ENCODE measurements at places on chromosomes 7 and 10. TPM values are rescaled to one million over a fixed set of nuclear protein-coding genes. Genes with fewer than 3 reads are reported as not detected.

Gene CFAP43
- under 0.01 TPM for total RNA-seq

Gene ACSM6
- not detected for total RNA-seq

Gene HOXA5
- 30.6 TPM for total RNA-seq

Gene MOGAT3
- total RNA-seq = not detected

Gene SPDYE5
- not detected for total RNA-seq

Gene KIAA1217
- total RNA-seq = 3.9 TPM

Gene SPDYE11
- total RNA-seq = not detected

Gene CDHR1
- total RNA-seq = under 0.01 TPM

Gene FZD1
- total RNA-seq = 10.3 TPM

Gene ZMIZ1
- total RNA-seq = 18.7 TPM

Gene ZNF488
- total RNA-seq = 0.45 TPM

Gene CFTR
- 0.30 TPM for total RNA-seq

Gene BHLHA15
- total RNA-seq = 0.59 TPM

Gene SKAP2
- total RNA-seq = 24.4 TPM

Gene LLCFC1
- not detected for total RNA-seq

Gene HUS1
- 20.5 TPM for total RNA-seq

Gene ZNF727
- total RNA-seq = not detected

Gene BTBD16
- total RNA-seq = not detected

Gene INTS15
- 23.3 TPM for total RNA-seq

Gene TFR2
- 0.17 TPM for total RNA-seq

Gene NUTM2E
- total RNA-seq = not detected

Gene TSPAN33
- total RNA-seq = 0.67 TPM

Gene MTURN
- total RNA-seq = 6.5 TPM

Gene EXOSC1
- total RNA-seq = 65.1 TPM

Gene LIPN
- total RNA-seq = not detected

Gene PLAU
- 56.8 TPM for total RNA-seq

Gene UCMA
- total RNA-seq = not detected

Gene OR13A1
- total RNA-seq = not detected

Gene TMEM229A
- total RNA-seq = not detected

Gene CASTOR2
- 11.1 TPM for total RNA-seq

Gene SUN1
- total RNA-seq = 99.0 TPM

Gene EBLN1
- total RNA-seq = not detected

Gene PRKAG2
- total RNA-seq = 29.3 TPM

Gene INMT
- 2.1 TPM for total RNA-seq

Gene OR6V1
- not detected for total RNA-seq

Gene NEURL1
- total RNA-seq = 0.15 TPM

Gene ETV1
- 12.0 TPM for total RNA-seq

Gene ZNF239
- total RNA-seq = 6.5 TPM

Gene ADCK2
- total RNA-seq = 16.1 TPM

Gene SGPL1
- total RNA-seq = 16.0 TPM

Gene CAV2
- total RNA-seq = 92.9 TPM

Gene OPN4
- total RNA-seq = not detected

Gene NPY4R
- total RNA-seq = not detected

Gene ZNF425
- total RNA-seq = 1.0 TPM

Gene PHKG1
- total RNA-seq = not detected

Gene LAMB1
- total RNA-seq = 103 TPM

Gene TLX1
- total RNA-seq = not detected

Gene TMEM178B
- under 0.01 TPM for total RNA-seq

Gene KCNIP2
- 0.17 TPM for total RNA-seq

Gene AKR1B15
- total RNA-seq = not detected

Gene ANK3
- total RNA-seq = 1.3 TPM

Gene NRAP
- not detected for total RNA-seq

Gene MARVELD1
- 44.9 TPM for total RNA-seq

Gene IPMK
- total RNA-seq = 2.9 TPM

Gene TAS2R16
- total RNA-seq = not detected
